ENCODE measurements at places on chromosomes 1 and 21.

DNA sequence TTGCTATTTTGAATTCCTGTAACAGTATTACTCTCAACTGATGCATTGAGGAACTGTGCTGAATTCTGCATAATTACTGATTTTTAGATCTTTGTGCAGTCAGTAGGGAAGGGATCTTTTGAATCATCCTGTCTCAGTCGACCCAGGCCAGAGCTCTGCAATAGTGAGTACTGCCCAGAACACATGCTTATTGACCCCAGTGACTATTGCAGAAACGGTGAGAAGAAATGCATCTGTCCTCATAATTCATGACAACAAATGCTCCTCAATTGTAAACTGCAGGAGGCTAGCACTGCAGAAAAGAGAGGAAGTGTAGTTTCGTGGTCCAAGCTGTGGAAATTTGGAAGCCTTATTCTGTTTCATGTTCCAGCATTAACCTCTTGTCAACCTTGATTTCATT, 19.6 kb downstream of the EDARADD start:
- no peak for DNase-seq

GRCh38 chr1:113855630-113856400, 15.7 kb downstream of the PTPN22 start:
- no peak for DNase-seq

DNA sequence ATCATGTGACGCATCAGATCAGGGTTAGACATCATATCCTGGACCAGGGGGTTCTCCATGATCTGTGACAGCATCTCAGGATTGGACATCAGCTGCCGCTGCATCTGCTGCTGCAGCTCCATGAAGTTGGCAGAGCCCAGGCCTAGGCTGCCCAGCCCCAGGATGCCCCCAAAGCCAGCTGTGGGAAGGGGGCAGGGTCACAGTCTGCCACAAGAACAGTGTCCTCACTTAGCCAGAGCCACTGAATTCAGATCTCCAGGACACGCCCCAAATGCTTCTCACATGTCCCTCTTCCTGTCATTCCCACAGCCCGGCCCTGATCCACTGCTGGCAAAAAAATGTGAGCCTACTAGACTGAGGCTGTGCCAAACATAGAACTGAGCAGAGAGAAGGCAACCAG, 3.2 kb downstream of the UBQLN4 start:
- DNase-seq, result no peak

- DNase-seq, result no peak
These were observed 9.2 kb upstream of the COL6A1 start for GRCh38 chr21:45972353-45972715.

DNA sequence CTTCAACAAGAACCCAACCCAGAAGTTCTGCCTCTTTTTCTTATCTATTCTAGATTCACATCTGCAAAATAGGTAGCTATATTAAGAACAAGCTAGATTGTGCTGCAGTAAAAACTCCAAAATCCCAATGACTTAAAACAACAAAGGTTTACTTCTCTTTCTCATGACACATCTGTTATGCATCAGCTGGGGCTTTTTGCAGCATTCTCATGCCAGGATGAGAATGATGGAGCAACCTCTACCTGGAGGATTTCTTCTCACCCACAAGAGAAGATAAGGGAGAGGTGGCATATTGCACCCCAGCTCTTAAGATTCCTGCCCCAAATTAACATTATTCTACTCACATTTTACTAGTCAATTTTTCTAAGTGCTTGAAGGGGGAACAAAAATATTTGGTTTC, 152.3 kb upstream of the SPAG17 start:
- DNase-seq, result no peak

DNA sequence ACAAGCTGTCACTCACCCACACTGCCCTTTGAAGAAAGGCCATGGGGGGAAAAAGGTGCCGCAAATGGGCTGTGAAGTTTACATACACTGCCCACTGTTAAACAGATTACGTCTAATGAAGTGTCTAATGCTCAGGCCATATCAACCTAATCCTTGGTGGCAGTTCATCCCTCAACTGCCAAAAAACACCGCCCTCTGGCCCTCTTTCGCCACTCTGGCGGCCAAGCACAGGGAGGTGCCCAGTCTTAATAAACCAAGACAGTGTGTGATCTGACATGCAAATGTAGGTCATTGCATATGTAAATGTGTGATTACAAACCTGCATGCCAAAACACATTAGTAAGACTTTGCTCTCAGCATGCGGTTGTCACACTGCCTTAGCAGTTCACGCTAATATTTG, 89.5 kb downstream of the NEK7 start:
- DNase-seq, result no peak

GRCh38 chr1:51489472-51489871, 29.6 kb downstream of the EPS15 start:
- no peak for DNase-seq

- DNase-seq, result no peak
These were observed 214.0 kb downstream of the ZNF326 start for GRCh38 chr1:90208949-90209348.

DNA sequence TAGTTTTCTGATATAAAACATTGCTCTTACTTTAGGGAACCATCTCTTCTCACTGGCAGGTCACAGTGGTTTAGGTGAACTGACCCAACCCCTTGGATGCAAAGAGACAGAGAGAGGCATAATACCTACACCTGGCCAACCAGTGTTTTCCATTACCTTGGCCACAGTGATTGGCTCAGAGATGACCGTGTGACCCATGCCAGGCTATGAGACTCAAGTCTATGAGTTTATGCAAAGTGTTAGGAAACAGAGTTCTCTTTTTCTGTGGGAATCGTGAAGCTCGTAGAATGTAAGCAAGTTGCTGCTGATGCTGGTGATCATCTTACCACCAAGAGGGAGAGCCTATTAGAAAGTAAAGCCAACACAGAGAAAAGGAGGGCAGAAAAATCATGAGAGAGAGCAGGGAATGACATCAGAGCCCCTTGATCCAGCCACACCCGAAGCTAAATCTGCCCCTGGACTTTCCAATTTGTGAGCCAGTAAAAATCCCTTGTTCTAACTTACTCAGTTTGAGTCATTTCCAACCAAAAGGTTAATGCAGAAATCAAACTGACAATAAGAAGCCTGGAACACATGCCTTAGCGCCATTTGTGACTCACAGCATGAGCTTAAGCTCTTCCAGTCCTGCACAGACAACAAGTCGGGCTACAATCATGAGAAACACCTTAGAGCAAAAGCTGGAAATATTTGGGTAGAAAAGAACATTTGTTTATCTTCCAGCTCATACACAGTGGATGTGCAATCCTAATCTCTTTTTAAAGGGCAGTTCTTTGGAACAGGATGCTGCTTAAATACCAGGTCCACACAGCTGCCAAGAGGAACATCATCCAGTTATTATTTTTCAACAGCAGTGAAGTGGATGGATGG, 81.3 kb upstream of the KAZN start:
- DNase-seq, result no peak

DNA sequence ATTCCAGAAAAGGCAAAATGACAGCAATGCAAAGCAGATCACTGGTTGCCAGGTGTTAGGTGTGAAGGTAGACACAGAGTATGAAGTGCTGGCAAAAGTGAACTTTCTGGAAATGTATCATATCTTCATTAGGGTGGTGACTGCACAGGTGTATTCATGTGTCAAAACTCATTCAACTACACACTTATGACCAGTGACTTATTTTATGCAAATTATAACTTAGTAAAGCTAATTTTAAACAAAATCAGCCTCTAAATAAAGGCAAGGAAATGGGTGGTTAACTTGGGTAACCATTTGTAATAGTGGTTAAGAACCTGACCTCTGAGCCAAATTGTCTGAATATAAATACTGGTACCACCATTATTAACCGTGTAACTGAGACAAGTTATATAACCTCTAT, 7.4 kb downstream of the COP1 start:
- no peak for DNase-seq

DNA sequence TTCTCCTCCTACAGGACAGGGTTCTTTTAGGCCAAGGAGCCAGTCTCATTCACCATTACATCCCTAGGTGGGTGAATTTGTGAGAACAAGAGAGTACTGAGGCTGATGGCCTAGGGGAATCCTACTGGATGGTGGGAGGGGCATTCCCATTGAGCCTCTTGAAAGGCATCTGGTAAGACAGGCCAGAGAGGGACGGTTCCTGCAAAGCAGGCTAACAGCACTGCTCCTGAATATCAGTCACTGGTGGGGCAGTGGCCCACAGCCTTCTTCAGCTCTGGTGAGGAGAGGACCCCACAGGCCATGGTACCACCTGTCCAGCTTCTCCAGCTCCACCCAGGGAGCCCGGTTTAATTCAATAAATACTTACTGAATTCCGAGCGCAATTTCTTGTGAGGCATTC, 125.9 kb upstream of the EDN2 start:
- DNase-seq, result no peak

DNA sequence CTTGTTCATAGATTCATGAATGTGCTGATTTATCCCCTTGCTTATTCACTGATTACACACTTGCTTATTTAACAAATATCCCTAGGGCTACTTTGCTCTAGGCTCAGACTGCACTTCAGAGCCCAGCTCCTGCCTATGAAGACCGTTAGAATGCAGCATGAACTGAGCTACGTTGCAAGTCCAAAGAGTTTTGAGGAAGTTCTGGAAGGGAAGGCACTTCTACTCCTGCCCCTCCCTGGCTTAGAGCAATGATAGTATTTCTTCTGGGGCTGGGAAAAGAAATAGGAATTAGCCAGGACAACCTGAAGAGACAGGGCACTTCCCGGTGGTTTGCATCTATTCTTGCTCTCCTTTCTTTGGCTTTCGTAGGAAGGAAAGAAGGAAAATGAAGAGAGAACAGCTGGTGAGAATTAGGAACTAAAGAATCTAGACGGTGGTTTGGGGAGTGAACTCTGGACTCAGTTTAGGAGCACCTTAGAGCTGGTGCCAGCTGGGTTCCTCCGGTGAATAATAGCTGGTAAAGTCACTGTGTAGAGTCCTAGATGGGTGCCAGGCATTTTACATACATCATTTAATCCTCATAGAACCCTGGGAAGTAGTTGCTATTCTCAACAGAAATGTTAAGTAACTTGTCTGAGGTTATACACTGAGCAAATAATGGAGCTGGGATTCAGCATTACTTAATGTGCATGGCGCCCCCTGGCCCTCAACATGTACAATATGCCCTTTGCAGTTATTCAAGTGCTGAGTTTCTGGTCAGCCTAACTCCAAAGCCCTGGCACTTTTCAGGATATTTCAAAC, 65.9 kb downstream of the NDUFS5 start:
- DNase-seq, result no peak

GRCh38 chr1:28416509-28417194, 47.1 kb downstream of the PHACTR4 start:
- no peak for DNase-seq

GRCh38 chr1:4847711-4848110, 193.3 kb downstream of the AJAP1 start:
- DNase-seq, result no peak

All from thoracic aorta (tissue), 2 donors.